ENCODE measurements at places on chromosomes 6 and 20. TPM values are rescaled to one million over a fixed set of nuclear protein-coding genes. Genes with fewer than 3 reads are reported as not detected.

DNA sequence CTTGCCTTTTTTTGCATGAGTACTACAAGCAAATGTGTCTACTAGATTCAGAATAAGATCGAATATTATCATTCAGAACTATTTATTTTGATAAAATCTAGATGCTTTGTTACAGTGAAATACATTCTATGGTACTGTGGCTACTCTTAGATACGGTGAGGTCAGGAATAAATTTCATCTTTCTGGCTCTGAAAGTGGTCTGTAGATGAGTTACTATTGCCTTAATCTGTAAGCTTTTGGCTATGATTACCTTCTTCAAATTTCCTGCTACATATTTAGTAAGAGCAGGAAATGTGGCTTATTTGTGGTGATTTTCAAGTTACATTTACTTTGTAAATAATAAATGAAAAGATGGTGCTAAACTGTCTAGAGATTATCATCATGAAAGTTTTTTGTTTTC lies 50.0 kb downstream of the SCAF8 start:
- DNase-seq: no peak

GRCh38 chr6:1229808-1230207 lies 82.1 kb upstream of the FOXQ1 start:
- no peak for DNase-seq

DNA sequence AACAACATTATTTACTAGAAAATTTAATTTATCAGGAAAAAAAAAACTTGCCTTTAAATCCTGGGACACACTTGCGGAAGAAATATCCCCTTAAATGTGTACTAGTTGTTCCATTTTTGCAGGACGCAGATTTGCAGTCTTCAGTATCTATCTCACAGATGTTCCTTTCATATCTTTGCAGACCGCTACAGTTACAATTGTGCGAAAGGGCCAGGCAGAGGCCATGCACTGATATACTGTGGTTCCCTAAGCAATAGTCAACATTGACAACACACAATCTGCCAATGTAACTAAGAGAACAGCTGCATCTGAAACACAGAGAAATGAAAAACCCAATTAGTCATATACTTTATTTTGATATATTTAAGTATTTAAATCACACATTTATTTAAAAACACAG lies 411.2 kb downstream of the EYS start:
- no peak for DNase-seq

DNA sequence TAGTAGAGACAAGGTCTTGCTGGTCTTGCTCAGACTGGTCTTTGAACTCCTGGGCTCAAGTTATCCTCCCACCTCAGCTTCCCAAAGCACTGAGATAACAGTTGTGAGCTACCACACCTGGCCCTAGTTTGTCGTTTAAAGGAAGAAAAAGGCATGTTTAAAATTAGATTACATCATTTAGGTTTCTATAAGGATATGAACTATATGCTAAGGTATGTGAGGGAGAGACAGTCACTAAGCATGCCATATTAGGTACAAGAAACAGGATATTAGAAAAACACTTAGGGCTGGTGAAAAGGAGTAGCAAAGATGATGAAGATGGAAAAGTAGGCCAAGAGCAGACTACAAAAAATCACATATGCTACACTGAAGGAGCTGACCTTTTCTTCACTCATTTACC lies 106.4 kb downstream of the ASCC3 start:
- no peak for DNase-seq

GRCh38 chr20:31871618-31871954 lies 1.2 kb downstream of the TTLL9 start:
- no peak for DNase-seq

DNA sequence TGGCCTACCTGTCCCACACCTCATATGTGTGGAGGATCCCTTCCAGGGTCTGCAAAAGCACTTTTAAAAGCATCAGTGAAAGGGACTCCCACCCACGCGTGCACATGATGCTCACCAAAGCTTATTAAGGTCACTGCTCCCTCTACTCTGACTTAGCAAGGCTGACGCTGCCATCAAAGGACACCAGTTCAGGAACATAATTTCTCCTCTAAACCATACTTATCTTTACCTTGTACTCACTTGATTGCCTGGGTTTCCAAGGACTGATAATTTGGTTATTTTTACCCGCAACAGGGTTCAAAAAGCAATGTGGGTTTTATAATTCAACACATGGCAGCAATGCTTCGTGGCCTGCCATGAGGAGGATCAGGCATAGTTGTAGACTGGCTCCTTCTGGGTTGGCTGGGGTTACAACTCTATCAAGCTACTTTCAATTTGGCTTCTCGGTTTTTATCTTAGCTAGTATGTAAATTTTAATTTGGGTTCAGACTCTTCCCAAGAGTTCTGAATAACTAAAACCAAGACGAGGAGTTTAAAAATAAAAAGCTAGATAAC lies 52.2 kb upstream of the EMILIN3 start:
- DNase-seq: no peak

DNA sequence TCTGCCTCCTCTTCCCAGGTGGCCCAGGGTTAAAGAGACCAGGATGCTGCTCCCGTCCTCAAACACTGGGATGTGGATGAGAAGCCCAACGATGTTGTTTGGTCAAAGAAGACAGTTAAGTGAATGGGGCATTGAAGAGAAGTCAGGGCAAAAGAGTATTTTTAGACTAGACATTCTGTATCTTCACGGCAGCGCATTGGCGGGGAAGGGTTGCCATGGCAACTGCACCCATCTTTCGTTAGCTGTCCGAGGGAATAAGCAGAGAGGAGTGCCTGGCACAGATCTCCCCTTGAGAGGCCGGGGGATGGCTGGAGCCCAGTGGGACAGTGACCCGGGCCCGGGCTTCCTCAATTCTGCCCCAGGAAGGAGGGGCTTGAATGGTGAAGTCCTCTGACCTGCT lies 56.4 kb upstream of the GPR31 start:
- no peak for DNase-seq

- DNase-seq: no peak
Observed at GRCh38 chr6:43262000-43262779, 18.9 kb downstream of the TTBK1 start.

- DNase-seq: peak; percentile 18
Observed at GRCh38 chr6:158131926-158132325, 36.1 kb downstream of the SERAC1 start.

GRCh38 chr20:64057628-64058498 lies 5.1 kb upstream of the TCEA2 start:
- DNase-seq: peak; percentile 85

- DNase-seq: no peak
Observed at GRCh38 chr6:106279179-106279578, 46.4 kb downstream of the ATG5 start.

UBD gene
- not detected for total RNA-seq
